ENCODE measurements at places on chromosomes 16 and 17.
A peak's percentile ranks its signal among the peaks of the same experiment; 100 is the strongest.

DNA sequence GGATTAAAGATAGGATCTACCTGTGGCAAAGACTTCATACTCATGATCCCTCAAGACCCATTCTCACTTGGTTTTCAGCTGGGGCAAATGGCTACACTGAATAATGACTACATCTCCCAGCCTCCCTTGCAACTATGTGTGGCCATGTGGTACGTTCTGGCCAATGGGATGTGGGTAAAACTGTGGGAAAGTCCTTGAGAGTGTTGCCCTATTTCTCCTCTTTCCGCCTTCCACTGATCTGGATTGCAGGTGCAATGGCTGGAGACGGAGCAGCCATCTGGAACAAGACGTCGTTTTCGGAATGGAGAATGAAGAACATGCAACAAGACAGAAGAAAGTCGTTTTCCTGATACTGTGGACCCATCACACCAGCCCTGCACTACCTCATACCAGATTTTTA, 48.5 kb downstream of the HAPSTR1 start:
- peak; percentile 30 for DNase-seq

DNA sequence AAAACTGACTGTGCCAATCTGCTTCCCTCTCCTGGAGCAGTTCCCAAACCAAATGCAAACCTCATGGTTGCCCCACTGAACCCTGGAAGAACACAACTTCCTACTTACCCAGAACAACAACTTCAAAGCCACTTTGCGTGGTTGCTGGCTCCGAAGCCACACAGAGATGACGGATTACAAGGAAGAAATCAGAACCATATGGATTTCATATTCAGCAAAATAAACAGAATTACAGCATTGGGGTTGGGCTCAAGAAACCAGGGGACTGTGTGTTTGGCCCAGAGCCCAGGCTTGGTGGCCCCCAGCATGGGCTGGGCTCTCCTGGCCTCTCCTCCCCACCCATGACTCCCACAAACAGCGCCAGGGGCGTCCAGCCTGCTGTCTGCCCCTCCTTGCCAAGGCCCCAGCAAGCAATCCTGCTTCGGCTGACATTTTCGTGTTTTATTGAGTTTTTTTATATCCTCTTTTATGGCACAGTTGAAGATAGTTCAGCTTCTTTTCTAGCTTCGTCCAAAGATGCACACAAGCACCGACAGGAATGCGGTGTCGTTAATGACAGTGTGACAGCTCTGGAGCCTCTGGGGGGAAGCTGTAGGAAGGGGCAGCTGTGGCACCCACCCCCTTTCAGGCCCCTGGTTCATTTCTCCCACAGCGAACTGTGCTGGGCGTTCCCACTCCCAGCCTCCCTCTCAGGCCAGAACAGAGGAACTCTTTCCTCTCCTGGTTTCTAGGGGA, 137.1 kb downstream of the GAS7 start:
- peak; percentile 80 for DNase-seq

GRCh38 chr17:54694287-54694887, 206.3 kb upstream of the TOM1L1 start:
- no peak for DNase-seq

DNA sequence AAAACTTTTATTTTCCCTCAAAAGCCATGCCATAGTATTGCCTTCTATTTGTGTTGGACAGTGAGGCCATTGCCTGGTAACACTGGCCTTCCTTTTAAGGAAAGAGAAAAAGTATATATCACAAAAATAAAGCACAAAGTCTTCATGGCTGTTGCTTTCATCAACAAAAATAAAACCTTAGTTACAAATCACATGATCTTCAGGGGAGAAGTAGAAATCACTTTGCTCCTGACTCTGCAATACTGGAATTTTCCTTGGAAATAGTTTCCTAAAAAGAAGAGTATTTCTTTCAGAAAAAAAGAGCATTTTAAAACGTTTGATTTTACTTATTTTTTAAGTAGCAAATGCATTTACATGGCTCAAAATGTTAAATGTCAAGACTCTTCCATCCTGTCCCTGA, 41.9 kb downstream of the FAM20A start:
- DNase-seq: no peak

- DNase-seq: no peak
Observed at GRCh38 chr17:10620823-10621222, 36.3 kb downstream of the MYH3 start.

DNA sequence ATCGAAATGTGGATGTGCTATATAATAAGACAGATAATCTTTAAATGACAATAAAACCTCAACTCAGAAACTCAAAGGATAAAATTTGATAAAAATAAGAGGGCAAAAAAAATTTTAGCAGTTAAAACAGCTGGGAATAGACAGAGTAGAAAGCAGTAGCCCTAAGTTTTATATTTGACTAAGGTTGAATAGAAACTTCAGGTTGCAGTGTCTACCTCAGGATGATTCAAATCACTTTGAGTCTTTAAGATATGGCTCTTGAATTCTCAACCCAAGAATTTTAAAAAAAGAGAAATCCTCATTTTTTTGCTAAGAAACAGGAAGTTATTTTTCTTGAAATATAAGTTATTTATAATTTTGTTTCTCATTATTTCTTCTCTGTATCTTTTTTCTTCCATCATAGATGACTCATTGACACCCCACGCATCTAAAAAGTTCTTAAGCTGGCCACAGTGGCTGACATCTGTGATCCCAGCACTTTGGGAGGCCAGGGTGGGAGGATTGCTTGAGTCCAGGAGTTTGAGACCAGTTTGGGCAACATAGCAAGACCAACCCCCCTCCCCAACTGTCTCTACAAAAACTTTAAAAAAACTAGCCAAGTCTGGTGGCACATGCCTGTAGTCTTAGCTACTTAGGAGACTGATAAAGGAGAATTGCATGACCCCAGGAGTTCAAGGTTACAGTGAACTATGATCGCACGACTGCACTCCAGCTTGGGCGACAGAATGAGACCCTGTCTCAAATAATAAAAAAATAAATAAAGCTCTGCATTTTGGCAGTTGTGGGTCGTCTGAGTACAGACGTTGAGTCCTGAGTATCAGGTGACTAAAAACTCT, 23.9 kb downstream of the NFAT5 start:
- no peak for DNase-seq

GRCh38 chr17:33521784-33522183, 228.7 kb upstream of the ASIC2 start:
- DNase-seq: peak; percentile 25

- no peak for DNase-seq
Observed at GRCh38 chr17:79720705-79721292, 9.9 kb upstream of the ENPP7 start.

DNA sequence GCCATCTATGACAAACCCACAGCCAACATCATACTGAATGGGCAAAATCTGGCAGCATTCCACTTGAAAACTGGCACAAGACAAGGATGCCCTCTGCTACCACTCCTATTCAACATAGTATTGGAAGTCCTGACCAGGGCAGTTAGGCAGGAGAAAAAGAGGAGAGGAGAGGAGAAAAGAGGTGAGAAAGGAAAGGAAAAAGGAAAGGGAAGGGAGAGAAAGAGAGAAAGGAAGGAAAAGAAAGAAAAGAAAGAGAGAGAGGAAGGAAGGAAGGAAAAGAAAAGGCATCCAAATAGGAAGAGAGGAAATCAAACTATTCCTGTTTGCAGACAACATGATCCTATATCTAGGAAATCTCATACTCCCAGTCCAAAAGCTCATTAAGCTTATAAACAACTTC, 11.5 kb downstream of the STX8 start:
- DNase-seq: no peak

DNA sequence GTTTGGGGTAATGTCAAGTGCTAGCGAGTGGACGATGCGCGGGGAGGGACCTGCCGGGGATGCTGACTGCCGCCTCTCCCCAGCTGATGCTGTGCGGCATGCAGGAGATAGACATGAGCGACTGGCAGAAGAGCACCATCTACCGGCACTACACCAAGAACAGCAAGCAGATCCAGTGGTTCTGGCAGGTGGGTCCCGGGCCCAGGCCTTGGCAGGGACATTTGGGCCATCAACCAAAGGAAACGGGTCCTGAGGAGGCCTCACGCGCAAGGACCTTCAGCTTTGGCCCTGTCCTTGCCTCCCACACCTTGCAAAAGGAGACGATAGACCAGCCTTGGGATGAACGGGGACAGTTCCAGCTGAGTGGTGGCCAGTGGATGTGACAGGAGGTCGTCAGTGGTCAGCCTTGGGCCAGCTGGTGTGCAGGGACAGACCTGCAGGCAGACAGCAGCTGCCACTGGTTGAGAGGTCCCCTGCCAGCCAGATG, 13.6 kb upstream of the CLEC18A start:
- no peak for DNase-seq

DNA sequence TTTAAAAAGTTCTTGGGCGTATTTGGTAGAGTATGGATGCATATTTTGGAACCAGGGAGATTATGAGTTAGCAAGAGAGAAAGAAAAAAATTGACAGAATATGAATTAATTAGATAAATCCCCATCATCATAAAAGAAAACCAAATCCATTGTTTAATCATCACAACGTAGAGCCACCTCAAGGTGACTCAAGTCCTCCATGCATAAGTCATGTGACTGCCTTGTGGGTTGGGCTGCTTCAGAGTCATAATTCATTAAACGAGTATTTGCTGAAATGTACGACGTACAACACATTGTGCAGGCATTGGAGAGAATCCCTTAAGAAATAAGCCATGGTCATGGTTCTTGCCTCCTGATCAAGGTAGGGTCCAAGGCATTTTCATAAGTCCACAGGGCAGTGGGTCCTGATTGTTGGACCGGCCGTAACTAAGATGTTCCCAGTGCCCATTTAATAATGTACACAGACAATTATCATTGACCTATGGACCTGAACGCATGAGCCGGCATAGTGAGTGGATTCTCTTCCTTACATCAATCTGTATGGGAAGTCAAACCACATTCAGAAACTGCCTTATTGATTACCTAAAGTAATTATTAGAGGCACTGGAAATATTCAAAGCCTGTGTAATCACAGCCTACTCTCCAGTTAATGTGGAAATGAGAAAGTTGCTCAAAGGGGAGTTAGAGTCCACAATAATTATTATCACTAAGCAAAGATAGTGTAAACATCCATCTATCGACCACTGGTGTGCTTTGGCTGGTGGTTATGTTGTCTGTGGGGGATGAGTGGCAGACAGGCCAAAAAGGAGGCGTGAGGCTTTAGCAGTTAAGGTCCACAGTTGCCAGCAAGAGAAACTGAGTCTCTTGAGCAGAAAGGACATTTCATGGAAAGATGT, 165.4 kb downstream of the PITPNC1 start:
- no peak for DNase-seq

DNA sequence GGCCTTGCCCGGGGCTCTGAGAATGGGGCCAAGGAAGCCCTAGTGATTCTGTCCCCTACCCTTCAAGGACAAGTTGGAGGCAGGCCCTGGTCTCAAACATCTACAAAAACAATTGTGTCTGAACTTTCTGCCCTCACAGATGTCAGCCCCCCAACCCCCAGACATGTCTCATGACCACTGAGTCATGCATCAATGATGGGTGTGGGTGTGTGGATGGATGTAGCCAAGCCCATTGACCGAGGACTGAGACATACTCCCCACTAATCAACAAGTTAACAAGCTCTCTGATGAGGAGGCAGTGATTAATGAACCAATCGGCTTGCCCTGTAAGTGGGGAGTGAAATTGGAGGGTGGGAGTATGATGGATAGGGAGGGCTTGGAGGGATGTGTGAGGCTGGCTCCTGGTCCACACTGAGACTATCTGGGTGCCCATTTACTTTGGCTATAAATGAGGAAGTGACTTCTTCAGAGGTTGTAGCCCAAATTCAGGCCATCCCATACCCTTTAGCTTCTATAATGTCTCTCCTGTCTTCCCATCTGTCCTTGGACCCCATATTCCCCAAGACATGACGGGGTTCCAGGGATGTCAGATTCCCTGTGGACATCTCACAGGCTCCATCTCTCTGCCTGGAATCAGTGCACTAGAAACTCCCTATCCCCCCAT, 97.1 kb upstream of the TMEM97 start:
- no peak for DNase-seq

DNA sequence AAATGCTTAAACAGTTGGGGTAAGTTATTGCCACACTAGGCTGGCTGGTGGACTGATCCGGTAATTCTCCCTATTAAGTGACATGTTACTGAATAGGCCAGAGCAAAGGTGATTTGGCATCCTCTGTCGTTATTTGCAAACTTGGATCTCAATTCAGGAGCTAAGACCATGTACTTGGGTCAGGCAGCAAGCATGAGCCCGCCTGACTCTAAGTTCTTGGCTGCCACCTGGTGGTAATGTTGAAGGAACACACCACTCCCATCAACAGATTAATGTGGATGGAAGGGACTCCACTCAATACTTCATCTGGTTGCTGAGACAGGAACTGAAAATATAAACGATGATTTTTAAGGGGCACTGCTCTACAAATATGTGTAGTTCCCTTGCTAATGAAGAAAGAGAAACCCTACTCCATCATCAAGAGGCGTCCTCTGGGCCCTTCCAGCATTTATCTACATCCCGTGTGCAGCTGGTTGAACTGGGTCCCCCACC, 70.8 kb downstream of the EMP2 start:
- DNase-seq: peak; percentile 89

DNA sequence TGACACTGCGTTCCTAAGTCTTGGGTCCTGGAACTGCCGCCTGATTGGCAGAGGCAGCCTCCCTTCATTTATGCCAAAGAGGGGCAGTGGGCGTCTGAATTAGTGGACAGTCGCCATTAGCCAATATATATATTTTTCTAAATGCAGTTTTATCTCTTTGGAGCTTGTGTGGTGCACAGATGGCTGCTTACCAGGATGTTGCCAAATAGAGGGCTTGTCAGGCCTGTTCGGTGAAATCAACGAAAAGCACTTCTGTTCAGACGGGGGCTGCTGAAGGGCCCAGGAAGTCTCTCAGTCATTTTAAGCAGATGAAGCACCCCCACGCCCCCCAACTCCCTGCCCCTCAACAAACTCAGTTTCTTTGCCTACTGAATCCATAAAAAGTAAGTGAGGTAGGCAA, 66.0 kb downstream of the RAP1GAP2 start:
- no peak for DNase-seq

Data from AG20443 (cell line).